ENCODE measurements at places on chromosomes 1 and 21.

GRCh38 chr1:52153010-52153409, 11.1 kb downstream of the ZFYVE9 start:
- no peak for DNase-seq

DNA sequence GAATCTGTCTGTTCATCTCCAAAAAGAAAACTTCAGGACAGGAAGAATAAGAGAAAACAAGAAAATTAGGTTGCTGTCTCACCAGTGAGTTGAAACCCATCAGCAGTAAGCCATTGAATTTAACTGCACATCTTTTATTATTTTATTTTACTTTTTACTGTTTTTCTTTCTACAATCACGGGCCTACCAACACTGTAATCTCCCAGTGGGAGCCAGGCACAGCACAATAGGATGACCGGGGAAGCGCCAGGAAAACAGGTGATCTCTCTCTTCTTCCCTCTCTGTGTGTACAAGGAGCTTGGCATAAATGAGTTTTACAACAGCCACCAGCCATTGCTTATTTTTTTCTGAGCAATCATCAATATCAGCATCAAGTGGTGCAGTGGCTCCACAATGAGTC, 113.1 kb upstream of the ESRRG start:
- DNase-seq: no peak

- DNase-seq: no peak
These were observed 62.5 kb downstream of the OSBPL9 start for GRCh38 chr1:51679435-51679834.

DNA sequence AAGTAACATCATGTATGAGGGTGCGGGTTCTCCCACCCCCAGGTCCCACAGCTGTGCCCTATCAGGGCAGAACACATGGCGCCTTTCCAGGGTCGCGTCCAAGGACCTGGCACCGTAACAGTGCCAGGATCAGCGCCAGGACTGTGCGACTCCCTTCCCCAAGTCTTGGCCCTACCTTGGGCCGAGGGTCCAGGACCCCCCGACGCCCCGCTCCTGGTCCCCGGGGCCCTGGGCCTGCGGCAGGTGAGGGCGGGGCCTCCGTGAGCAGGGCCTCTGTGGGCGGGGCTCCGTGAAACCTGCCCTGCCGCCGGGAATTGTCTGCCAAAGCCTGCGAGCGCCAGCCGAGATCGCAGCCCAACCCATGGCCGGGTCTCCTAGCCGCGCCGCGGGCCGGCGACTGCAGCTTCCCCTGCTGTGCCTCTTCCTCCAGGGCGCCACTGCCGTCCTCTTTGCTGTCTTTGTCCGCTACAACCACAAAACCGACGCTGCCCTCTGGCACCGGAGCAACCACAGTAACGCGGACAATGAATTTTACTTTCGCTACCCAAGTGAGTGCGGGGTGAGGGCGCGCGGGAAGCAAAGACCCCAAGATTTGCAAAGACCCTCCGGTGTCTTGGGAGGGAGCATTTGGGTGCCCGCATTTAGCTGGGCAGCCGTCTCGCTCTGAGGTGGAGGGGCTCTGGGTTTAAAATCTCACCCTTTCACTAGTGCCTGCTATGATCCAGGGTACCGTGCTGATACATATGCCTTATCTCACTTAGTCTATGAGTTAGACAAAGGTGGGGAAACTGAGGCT, at the start of gene RHBG:
Gene RHBG, plus strand, starts transcription at position 323 of the 796 bp plus-strand sequence. Its CDS starts 39 bp downstream, at position 362.
- DNase-seq: no peak

- no peak for DNase-seq
These were observed 53.2 kb upstream of the PARP1 start for GRCh38 chr1:226461087-226461486.

- no peak for DNase-seq
These were observed 52.3 kb downstream of the UBE4B start for GRCh38 chr1:10085076-10085475.

DNA sequence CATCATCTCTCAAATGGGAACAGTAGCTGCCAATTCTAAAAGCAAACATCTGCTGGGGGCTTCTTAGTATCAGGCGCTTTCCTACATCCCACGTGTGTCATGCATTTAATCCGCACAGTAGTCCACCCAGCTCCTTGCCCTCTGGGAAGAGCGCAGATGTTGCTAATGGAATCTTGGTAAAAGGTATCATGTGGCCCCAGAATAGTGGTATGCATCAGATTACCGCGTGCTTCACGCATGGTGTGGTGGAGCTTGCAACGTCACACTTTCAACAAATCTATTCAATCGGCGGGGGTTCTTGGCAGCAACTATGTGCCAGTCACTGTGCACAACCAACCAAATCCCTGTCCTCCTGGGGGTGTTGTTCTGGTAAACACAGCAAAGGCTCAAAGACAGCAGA, 141.0 kb downstream of the HIVEP3 start:
- no peak for DNase-seq

- DNase-seq: no peak
These were observed 39.3 kb upstream of the NTPCR start for GRCh38 chr1:232911027-232911599.

GRCh38 chr1:25217598-25218232, 14.6 kb downstream of the SYF2 start:
- DNase-seq: no peak

- DNase-seq: no peak
These were observed 28.0 kb downstream of the LYPLAL1 start for GRCh38 chr1:219201656-219202055.

GRCh38 chr1:22163564-22163963, 20.7 kb upstream of the WNT4 start:
- DNase-seq: no peak

GRCh38 chr1:26721669-26722355, 26.0 kb downstream of the ARID1A start:
- no peak for DNase-seq

DNA sequence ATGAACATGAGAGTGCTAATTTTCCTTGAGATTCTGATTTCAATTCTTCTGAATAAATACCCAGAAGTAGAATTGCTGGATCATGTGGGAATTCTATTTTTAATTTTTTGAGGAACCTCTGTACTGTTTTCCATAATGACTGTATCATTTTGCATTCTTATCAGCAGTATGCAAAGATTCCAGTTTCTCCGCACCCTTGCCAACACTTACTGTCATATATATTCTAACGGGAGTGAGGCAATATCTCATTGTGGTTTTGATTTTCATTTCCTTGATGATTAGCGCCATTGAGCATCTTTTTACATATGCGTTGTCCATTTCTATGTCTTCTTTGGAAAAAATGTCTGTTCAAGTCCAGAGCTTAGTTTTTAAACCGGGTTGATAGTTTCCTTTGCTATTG, 33.2 kb downstream of the VCAM1 start:
- no peak for DNase-seq

GRCh38 chr1:153359241-153359640, 1.6 kb downstream of the S100A9 start:
- no peak for DNase-seq

DNA sequence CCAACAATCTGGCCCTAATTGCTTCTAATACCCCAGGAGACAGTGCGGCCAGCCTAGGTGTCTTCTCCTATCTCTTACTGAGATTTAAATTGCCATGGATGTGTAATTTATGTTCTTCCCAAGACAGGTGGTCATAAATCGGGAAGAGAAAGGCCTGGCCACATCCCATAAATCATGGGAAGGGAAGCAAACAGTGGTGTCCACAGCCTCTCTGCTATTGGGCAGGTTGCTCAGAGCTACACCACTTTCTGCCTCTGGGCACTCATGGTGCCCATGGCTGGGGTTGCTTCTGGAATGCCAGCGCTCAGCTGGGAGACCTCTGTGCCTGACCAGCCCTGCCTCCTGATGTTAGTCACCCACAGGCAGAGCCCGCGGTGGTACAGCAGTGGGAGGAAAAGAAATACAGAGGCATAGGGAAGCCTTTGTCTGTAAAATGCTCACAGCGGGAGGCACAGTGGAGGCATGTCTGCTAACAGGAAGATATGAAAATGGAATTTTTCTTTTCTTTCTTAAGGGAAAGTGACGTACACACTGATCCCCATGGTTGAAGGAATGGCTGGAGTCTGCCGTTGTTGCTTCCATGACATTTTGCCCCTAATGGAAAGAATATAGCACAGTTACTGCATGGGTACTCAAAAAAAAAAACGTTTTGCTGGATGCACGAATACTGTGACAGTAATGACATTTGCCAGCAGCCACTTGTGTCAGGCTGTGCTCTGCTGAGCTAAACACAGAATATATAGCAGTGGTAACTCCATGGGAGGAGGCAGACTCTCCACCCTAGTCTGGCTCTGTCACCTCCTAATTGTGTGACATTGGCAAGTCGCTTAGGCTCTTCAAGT, 21.9 kb downstream of the MTARC1 start:
- no peak for DNase-seq

DNA sequence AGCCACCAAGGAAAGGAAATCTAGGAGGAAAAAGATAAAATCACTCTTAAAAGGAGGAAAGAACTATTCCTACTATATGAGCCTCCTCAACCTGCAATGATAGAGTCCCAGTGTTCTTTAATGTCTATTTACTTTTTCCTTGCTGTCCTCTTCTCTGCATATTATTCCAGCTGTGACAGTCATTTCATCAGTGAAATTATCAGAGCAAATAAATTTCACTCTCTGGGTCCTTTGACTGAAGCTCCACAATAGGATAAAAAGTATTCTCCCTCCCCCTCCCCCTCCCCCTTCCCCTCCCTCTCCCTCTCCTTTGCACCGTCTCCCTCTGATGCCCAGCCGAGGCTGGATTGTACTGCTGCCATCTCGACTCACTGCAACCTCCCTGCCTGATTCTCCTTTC, 107.5 kb upstream of the DPT start:
- DNase-seq: no peak

- DNase-seq: no peak
These were observed 694.2 kb downstream of the BRINP3 start for GRCh38 chr1:189783456-189783855.

DNA sequence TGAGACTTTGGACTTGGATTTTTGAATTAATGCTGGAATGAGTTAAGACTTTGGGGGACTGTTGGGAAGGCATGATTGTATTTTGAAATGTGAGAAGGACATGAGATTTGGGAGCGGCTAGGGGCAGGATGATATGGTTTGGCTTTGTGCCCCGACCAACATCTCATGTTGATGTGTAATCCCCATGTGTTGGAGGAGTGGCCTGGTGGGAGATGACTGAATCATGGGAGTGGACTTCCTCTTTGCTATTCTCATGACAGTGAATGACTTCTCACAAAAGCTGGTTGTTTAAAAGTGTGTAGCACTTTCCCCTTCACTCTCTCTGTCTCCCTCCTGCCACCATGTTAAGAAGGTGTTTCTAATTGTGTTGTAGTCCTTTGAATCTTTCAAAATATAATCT, 9.3 kb upstream of the PHGDH start:
- DNase-seq: no peak

- no peak for DNase-seq
These were observed 82.6 kb upstream of the EDEM3 start for GRCh38 chr1:184836934-184837895.

GRCh38 chr1:83818916-83819315, 180.0 kb downstream of the TTLL7 start:
- no peak for DNase-seq

DNA sequence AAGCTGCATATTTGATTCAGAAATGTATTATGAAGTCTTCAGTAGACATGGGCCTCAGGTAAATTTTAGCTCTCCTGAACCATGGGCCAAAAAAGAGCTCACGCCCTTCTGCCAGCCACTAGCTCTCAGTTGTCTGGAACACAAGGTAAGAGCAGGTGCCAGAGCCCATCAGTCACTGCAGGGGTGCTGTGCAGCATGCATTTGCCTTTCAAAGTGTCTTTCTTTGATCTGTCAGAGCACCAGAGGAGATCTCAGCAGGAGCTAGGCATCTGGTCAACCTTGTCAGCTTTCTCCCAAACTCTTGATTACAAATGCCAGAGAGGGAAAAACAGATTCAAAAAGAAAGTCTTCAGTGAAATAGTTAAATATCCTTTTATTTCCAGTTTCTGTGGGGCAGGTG, 332.3 kb downstream of the COL11A1 start:
- DNase-seq: no peak

GRCh38 chr1:20014153-20014552, 34.7 kb upstream of the PLA2G2A start:
- no peak for DNase-seq

GRCh38 chr1:35557118-35557610, at the start of gene KIAA0319L:
KIAA0319L (minus strand) TSS chr1:35557403; CDS start chr1:35554491, 2,912 bp downstream.
- no peak for DNase-seq

GRCh38 chr1:60589046-60589748, 493.2 kb upstream of the NFIA start:
- no peak for DNase-seq

DNA sequence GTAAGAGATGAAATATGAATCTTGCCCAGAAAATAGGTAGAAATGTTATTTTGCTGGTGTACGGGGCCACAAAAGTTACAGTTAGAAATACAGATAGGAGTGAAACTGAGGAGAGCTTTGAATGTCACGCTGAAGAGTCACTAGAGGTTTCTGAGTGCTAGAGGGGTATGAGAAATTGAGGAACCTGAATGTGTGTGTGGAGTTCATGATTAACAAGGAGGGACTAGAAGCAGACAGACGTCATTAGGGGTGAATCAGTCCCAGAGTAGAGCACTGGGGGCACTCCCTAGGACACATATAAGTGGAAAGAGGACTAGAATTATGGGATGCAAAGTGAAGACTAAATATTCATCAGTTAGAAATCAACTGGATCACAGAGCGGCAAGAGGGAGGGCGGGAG, 188.9 kb upstream of the MAP1LC3C start:
- no peak for DNase-seq

GRCh38 chr1:197787056-197787455, 11.8 kb upstream of the DENND1B start:
- no peak for DNase-seq

- no peak for DNase-seq
These were observed 221.2 kb downstream of the FMN2 start for GRCh38 chr1:240312872-240313271.

DNA sequence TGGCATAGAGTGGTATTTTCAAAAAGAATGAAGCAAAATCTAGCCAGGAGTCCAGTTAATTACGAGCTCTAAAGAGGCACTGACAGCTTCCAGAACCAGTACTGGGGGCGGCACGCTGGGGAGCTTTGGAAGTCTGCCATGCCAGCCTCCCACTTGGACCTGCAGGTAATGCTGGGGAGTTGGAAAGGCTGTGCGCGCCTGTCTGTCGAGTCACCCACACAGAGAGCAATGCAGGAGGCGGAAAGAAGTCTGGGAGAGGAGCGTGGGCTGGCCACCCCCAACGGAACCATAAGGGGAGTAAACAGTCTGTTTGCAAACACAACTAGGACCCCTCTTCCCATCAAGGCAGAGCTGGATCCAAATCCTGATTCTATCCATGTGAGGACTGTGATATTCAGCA, 84.5 kb downstream of the BEND5 start:
- no peak for DNase-seq

DNA sequence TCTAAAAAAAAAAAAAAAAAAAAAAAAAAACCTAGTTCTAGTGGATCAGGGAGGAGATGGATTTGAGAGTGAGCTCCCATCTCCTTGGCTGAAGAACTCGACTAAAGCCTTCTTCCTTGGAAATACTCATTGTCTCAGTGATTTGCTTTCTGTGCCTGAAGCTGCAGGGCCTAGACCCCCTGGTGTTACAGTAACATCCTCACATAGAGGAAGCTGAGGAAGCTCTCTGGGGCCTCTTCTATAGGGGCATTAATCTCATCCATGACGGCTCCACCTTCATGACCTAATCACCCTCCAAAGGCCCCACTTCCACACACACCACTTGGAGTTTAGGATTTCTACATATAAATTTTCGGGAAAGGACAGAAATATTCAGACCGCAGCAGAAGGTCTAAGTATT, 95.9 kb upstream of the ETS2 start:
- DNase-seq: no peak

- DNase-seq: no peak
These were observed 55.7 kb downstream of the ADSS2 start for GRCh38 chr1:244395965-244396364.

All from stimulated activated CD4-positive, alpha-beta T cell treated with anti-CD3 and anti-CD28 coated beads, Interleukin-1b, Interleukin-23, amount 100 ng/mL, for 48 hours (primary cell).